Fibroblast of villous mesenchyme (primary cell): ENCODE measurements at places on chromosomes 4 and X. TPM values are rescaled to one million over a fixed set of nuclear protein-coding genes. Genes with fewer than 3 reads are reported as not detected.

NKX3-2 gene
- under 0.01 and 0.32 TPM in 2 replicates for total RNA-seq

GPRASP1 gene
- total RNA-seq = 2.6 and 2.9 TPM in 2 replicates

COL4A5 gene
- 30.0 and 47.1 TPM in 2 replicates for total RNA-seq

CLDN22 gene
- under 0.01 TPM in 1 of 2 replicates, not detected in the other for total RNA-seq

FAM9B gene
- total RNA-seq = not detected in 2 replicates

BEX2 gene
- total RNA-seq = under 0.01 and 2.3 TPM in 2 replicates

EDA2R gene
- 8.1 and 18.1 TPM in 2 replicates for total RNA-seq

SULT1B1 gene
- total RNA-seq = under 0.01 TPM in 2 replicates

UGT2B10 gene
- not detected in 2 replicates for total RNA-seq

RAB33A gene
- total RNA-seq = 1.3 and 3.5 TPM in 2 replicates

DNA sequence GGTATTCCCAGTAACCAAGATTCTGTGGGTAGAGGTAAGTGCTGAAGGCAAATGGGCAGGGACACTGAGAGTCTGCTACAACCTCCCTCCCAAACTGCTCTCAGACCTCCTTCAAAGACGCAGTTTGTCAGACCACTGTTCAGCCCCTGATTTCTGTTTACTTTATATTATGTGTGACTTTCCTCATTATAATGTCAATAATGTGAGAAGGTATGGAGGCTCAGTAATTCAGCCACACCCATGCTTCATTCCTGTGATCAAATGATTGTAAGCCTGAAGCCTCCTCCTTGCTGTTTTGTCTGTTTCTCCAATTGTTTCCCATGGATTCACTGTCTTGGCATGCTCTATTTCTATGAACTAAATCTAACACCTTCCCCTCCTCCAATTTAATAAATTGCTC is 75.6 kb downstream of the SYTL5 start:
- no peak for DNase-seq

- no peak for DNase-seq
Measured at GRCh38 chrX:120308558-120308957, 2.7 kb downstream of the TMEM255A start.

GRCh38 chr4:54930226-54930625 is 195.2 kb downstream of the KDR start:
- DNase-seq = no peak

GRCh38 chr4:82543131-82543530 is 18.7 kb downstream of the TMEM150C start:
- no peak for DNase-seq

- no peak for DNase-seq
Measured at GRCh38 chr4:53009824-53010223, 147.7 kb downstream of the RASL11B start.

DNA sequence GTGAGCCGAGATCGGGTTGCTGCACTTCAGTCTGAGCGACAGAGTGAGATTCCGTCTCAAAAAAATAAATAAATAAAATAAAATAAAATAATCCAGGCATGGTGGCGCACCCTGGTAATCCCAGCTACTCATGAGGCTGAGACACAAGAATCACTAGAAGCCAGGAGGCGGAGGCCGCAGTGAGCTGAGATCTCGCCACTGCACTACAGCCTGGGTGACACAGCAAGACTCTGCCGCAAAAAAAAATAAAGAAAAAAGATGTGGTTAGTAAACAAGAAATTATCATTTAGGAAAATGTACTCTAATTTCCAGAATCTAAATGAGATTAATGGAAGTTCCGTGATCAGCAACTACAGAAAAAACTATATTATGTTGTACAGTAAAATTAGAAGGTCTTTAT is 14.5 kb upstream of the LRBA start:
- no peak for DNase-seq

DNA sequence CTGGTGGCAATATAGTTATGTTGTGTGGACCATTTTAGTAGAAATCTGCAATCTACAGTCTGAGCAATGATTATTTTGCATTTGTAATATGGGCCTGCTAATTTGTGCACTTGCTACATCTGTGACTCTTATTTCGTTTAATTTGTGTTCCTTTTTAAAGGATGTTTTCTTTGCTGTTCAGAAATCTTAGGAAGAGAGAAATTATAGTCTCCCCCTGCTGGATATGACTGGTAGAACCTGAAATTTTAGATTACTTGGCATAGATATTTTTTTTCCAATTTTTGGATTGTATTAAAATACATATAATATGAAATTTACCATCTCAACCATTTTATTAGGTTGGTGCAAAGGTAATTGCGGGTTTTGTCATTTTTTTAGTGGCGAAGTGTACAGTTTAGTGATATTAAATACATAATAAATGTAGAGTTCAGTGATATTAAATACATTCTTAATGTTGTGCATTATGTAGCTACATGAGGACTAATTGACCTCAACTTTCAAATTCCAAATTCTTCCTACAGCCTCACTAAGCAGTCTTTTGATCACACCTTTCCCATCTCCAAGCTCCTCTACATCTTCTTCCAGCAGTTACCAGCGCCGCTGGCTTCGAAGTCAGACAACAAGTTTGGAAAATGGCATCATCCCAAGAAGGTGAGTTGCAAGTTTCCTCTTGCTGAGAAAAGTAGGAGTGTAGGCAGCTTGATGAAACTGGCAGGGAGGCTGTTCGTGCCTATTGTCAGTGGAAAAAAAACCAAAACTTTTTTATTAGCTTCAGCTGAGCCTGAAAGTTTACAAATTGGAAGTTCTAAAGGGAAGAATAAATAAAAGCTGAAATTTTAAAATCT is 82.2 kb downstream of the FNIP2 start:
- peak; percentile 57 for DNase-seq

- no peak for DNase-seq
Measured at GRCh38 chr4:36773467-36773866, 471.1 kb upstream of the NWD2 start.

GRCh38 chr4:180521181-180521580 is 1722.0 kb upstream of the TENM3 start:
- DNase-seq = no peak

GRCh38 chrX:16910376-16910775 is 36.1 kb upstream of the REPS2 start:
- DNase-seq = no peak

DNA sequence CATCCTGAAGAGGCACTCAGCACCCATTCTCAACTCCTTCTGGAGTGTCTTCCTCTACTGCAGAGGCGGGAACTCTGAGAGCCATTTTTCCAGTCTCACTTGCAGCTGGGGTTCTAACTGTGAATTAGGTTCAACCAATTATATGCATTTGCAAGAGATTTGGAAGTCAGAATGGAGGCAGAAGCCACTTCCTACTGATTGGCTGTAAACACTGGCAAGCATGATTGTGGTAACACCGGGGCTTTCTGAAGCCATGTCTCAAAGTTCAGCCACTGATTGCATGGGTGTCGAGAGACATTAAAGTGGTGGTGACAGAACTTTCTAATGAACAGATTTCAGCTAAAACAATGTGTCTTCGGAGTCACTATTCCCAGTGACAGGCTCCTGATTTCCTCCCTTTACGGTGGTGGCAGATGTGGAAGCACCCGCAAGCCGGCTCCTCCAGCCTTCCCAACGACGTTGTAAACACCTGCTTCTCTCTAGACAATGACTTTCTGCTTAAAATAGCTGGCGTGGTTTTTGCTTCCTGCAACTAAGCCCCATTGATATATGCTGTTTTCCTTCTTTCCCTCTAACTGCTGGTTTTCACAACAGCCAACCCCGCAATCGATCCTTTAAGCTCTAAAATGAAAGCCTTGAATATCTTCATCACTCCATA is 92.0 kb downstream of the IRF2 start:
- no peak for DNase-seq

DNA sequence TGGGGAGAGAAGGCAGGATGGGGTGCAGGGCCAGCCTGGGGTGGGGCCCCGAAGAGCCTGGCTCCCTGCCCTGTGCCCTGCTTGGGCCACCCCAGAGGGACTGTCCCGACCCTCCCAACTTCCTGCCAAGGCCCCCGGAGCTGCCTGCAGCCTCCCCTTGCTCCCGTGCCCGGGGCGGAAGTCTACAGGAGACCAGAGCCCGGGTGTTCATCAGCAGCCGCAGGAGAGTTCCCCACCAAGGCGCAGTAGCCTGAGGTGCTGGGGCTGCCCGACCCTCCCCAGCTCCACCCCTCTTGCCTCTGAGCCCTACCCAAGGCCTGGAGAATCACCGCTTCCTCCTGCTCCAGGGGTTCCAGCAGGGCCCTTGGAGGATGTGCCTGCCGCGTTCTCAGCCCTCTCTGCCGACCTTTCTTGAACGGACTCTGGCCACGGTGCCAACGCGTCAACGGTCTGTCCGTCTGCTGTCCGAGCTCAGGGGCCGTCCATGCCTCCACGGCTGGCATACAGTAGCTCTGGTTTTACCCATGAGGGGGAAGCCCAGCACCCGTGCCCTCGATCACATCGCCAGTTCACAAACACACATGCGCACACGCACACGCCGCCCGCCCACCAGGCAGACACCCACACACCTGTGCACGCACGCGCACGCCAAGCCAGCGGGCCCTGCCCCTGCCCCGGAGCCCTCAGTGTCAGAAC is 36.0 kb upstream of the SPON2 start:
- no peak for DNase-seq

DNA sequence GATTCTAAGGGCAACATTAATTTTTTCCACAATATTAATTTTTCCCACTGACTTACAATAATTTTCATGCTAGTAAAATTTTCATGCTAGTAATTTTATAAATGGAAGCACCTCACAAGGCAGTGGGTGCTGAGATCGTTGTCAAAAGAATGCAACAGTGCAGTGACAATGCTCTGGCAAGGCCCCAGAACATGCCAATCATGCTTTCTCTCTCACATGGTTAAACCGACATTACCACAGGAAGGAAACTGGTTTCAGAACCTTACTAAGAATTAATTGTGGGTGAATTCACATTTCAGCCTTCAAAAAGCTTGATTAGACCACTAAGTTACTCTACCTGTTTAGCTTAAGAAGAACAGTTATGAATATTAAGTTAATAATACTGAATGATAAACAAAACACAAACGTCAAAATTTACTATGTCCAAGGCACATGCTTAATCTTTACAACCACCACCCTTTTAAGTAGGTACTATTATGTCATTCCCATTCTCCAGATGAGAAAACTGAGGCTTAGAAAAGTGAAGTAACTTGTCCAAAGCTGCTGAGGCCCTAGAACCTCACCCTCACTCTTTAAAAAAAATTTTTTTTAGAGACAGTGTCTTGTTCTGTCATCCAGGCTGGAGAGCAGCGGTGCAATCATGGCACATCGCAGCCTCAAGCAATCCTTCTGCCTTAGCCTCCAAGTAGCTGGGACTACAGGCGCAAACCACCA is 10.0 kb upstream of the OPHN1 start:
- DNase-seq = no peak

DNA sequence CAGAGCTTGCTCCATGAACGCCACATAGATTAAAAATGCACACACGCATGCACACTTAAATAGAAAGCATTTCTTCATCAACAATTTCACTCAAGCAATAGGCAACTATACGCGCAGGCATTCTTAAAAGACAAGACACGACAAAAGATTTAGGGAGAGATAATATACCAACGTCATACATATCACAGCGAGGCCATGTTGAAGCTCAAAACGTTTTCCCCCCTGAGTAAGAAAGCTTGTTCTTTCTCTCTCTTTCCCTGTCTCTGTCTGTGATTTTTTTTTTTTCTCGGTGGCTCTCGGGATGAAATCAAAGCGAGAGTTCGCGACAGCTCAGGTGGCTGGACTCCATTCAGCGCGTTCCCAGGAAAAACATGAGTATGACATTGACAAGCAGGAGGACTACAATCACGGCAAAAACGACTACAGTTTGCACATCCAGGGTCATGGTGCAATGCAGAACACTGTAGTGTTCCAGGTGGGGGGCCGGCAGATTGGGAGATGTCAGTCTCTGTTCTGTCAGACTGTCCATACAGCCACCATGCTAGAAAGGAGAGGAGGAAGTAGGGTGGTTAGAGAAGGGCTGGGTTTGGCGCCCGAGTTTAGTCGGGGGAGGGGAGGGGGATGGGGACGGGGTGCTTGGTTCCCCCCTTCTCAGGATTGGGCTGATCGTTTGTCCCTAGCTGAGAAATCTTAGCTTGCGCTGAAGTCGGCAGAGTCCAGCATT is 30.7 kb downstream of the ARHGEF9 start:
- peak; percentile 30 for DNase-seq
